ENCODE measurements at places on chromosomes 2 and 18. TPM values are rescaled to one million over a fixed set of nuclear protein-coding genes. Genes with fewer than 3 reads are reported as not detected.

- no peak overlapping the region for H3K27ac ChIP-seq
- H3K36me3 ChIP-seq = no peaks in the 10 kb centered on the region
- H3K4me1 ChIP-seq = no peaks in the 10 kb centered on the region
- no peak overlapping the region for H3K4me3 ChIP-seq
- DNase-seq = no peak
Observed at GRCh38 chr2:162521871-162522650, 178.1 kb downstream of the GCA start.

DNA sequence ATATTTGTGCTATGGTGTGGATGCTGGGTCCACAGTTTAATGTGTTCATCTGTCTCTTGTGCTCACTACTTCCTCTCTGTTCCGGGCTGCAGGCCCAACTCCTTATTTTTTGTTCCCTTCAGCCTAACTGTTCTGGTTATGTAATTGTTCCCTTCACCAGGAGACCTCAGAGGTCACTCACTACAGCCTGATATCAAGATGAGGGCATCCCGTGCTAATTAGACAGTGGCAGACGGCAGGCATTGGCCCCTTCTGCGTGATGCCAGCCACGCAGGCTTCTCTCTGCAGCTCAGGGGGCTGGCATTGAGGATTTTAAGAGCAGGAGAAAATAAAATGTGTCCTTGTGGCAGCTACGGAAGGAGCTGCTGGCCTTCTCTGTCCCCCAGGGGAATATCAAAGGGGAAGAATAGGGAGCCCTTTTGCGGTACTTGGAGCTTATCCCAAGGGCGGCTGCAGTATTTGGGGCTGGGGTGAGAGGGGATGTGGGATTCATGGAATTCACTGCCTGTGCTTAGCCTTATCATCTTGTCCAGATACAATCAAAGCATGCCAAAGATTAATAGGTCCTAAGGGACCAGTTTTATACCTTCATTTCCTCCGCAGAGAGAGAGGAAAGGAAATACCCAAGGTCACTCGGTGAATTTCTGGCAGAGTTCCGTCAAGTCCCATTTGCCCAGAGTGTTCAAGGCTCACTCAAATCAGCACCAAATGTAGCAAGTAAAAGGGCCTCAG lies 53.3 kb upstream of the TRIB2 start:
- no peaks in the 10 kb centered on the region for H3K36me3 ChIP-seq
- H3K4me1 ChIP-seq = peaks cover 12% of the 10 kb centered on the region
- no peak for DNase-seq
- no peaks in the 10 kb centered on the region for H3K27me3 ChIP-seq
- no peak overlapping the region for H3K4me3 ChIP-seq

DNA sequence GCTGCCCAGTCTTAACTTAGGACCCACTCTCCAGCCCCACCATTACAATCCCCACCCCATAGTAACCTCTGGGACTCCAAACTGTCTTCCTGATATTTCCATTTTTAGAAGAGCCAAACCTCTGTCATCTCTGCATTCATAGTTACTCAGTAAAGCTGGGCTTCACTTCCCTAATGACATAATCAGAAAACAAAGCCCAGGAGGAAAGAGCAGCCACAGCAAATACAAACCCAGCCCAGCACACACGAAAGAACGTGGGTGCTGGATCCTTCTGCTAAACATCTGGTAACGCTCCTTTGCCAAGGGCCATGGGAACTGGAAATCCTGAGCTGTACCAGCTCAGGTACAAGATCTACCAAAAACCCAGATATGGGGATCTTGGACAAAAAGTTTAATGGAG lies 36.8 kb upstream of the RIOK3 start:
- no peak for DNase-seq
- H3K36me3 ChIP-seq = peaks cover 2% of the 10 kb centered on the region
- H3K4me3 ChIP-seq = no peak overlapping the region
- H3K27me3 ChIP-seq = no peaks in the 10 kb centered on the region

Gene ST8SIA3
- not detected for polyA plus RNA-seq

Gene KIAA2012
- not detected for polyA plus RNA-seq

DNA sequence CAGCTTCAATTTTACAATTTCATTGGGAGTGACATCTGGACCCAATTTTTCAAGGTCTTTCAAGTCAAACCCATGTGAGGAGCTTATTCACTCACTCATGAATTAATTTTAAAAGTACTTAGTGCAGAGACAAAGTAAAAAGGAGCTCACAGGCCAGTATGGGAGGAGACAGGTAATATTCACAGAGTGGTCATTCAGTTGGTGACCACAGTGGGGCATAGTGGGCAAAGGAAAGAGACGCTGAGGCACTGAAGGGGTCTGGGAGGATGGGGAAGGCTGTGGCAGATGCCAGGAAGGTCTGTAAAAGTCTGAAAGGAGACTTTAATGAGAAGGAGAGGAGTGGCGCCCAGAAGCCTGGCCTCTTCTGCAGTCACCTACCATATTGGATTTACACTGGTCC lies 76.0 kb downstream of the CD8B2 start:
- DNase-seq = no peak
- H3K4me3 ChIP-seq = no peak overlapping the region
- H3K27me3 ChIP-seq = no peaks in the 10 kb centered on the region
- H3K27ac ChIP-seq = no peak overlapping the region
- peaks cover 4% of the 10 kb centered on the region for H3K4me1 ChIP-seq

DNA sequence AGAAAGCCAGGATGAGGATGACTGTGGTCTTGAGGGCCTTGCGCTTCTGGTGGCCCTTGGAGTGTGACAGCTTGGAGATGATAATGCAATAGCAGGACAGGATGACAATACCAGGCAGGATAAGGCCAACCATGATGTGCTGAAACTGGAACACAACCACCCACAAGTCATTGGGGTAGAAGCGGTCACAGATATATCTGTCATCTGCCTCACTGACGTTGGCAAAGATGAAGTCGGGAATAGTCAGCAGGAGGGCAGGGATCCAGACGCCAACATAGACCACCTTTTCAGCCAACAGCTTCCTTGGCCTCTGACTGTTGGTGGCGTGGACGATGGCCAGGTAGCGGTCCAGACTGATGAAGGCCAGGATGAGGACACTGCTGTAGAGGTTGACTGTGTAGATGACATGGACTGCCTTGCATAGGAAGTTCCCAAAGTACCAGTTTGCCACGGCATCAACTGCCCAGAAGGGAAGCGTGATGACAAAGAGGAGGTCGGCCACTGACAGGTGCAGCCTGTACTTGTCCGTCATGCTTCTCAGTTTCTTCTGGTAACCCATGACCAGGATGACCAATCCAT lies 2.7 kb downstream of the CXCR4 start:
- no peak overlapping the region for H3K27ac ChIP-seq
- H3K36me3 ChIP-seq = no peaks in the 10 kb centered on the region
- no peak overlapping the region for H3K4me3 ChIP-seq
- H3K4me1 ChIP-seq = peaks cover 3% of the 10 kb centered on the region
- peaks cover 54% of the 10 kb centered on the region for H3K27me3 ChIP-seq

DNA sequence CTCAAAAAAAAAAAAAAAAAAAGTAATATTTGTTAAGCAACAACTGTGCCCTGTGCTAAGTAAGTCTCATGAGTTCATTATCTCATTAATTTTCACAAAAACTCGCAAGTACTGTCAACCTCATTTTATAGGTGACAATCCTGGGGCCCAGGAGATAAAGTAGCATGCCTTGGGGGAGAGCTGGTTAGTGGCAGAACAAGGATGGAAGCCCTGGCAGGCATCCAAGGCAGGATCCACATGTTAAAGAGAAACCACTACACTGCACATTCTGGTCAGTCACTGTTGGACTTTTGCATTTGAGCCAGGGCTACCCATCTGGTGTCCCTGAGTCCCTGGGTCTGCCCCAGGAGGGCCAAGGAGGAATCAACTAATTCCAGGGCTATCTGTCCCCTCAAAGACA lies 54.6 kb downstream of the ZFP36L2 start:
- H3K4me3 ChIP-seq = no peak overlapping the region
- DNase-seq = no peak
- no peaks in the 10 kb centered on the region for H3K27me3 ChIP-seq
- no peak overlapping the region for H3K27ac ChIP-seq

Gene TRIM43
- not detected for polyA plus RNA-seq

Gene MRO
- polyA plus RNA-seq = not detected

DNA sequence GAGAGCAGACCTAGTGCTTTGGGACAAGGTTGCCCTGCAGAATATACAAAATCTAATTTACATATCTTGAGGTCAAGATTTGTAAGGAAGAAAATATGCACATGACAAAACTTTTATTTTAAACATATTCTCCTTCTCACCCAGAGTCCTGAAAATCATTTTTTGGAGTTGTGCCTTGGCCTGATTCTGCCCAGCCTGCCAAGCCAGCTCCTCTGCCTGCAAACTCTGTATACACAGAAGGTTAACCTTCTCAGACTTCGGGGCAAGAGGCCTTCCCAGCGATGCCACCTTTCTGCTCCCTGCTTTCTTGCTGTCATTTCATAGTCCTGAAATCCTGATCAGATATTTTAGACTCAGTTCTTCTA lies 95.8 kb upstream of the CAVIN2 start:
- H3K4me3 ChIP-seq = peak overlapping the region; percentile 5
- H3K36me3 ChIP-seq = no peaks in the 10 kb centered on the region
- H3K4me1 ChIP-seq = peaks cover 18% of the 10 kb centered on the region
- H3K27ac ChIP-seq = no peak overlapping the region
- H3K27me3 ChIP-seq = no peaks in the 10 kb centered on the region

Gene SNRNP27
- 21.5 TPM for polyA plus RNA-seq

GRCh38 chr2:190119257-190119656 lies 56.7 kb upstream of the MSTN start:
- H3K4me3 ChIP-seq = no peak overlapping the region
- H3K27ac ChIP-seq = no peak overlapping the region
- no peak for DNase-seq
- no peaks in the 10 kb centered on the region for H3K27me3 ChIP-seq

- H3K4me3 ChIP-seq = no peak overlapping the region
- H3K27me3 ChIP-seq = no peaks in the 10 kb centered on the region
- H3K27ac ChIP-seq = no peak overlapping the region
- no peaks in the 10 kb centered on the region for H3K36me3 ChIP-seq
- no peaks in the 10 kb centered on the region for H3K4me1 ChIP-seq
Observed at GRCh38 chr2:191789796-191790195, 57.1 kb downstream of the CAVIN2 start.

DNA sequence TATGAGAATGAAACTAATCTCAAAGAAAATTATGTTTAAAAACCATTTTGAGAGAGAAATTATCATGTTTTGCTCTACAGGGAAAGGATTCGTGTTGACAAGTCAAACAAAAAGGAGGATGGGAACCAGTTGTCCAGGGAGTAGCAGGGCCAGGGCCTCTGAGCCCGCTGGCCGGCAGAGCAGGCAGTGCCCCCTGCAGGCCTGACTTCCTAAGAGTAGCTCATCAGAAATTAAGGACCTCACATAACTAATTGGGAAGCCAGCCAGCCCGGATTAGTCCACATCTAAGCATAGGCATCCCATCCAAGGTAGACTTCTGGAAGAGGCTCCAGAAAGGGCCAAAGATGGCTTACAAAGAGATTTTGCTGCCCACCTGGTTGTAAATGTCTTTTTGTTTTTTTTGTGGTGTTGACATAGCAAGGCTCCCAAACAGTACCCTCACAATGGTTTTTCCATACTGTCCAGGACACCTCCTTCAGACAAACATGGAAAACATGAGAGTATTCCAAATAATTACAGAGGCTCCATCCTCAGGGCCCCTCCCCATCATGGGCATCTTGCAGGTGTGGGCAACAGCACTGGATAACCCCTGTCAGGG lies 241.2 kb upstream of the TANK start:
- no peak overlapping the region for H3K27ac ChIP-seq
- H3K36me3 ChIP-seq = no peaks in the 10 kb centered on the region
- H3K4me1 ChIP-seq = no peaks in the 10 kb centered on the region
- no peak for DNase-seq
- H3K4me3 ChIP-seq = no peak overlapping the region

GRCh38 chr2:180219491-180219890 lies 212.4 kb upstream of the CWC22 start:
- DNase-seq = no peak
- no peaks in the 10 kb centered on the region for H3K36me3 ChIP-seq
- H3K4me1 ChIP-seq = peaks cover 5% of the 10 kb centered on the region
- no peak overlapping the region for H3K4me3 ChIP-seq

Gene TRABD2A
- polyA plus RNA-seq = 0.54 TPM

- H3K4me1 ChIP-seq = no peaks in the 10 kb centered on the region
- DNase-seq = no peak
- no peaks in the 10 kb centered on the region for H3K27me3 ChIP-seq
- no peaks in the 10 kb centered on the region for H3K36me3 ChIP-seq
- no peak overlapping the region for H3K4me3 ChIP-seq
- H3K27ac ChIP-seq = no peak overlapping the region
Observed at GRCh38 chr2:222433332-222434173, 9.2 kb downstream of the SGPP2 start.

Gene ATP6V1B1
- polyA plus RNA-seq = not detected

DNA sequence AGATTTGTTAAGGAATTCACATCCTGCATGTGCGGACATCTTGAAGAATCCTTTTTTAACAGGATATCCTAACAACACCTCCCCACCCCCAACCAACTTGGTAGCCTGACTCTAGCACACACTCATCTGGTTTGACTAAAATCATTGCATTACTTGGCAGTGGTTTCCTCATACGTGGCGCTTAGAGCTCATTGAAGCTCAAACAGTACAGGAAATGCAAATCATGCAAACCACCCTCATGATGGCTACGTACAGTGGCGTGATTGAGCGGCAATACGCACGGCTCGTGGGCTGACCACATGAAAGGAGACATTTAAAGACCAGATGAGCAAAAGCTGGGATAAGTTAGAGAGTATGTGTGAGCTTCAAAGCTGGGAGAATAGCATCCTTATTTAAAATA lies 336.2 kb downstream of the ZEB2 start:
- H3K27me3 ChIP-seq = no peaks in the 10 kb centered on the region
- H3K27ac ChIP-seq = no peak overlapping the region
- no peaks in the 10 kb centered on the region for H3K4me1 ChIP-seq
- no peak overlapping the region for H3K4me3 ChIP-seq

DNA sequence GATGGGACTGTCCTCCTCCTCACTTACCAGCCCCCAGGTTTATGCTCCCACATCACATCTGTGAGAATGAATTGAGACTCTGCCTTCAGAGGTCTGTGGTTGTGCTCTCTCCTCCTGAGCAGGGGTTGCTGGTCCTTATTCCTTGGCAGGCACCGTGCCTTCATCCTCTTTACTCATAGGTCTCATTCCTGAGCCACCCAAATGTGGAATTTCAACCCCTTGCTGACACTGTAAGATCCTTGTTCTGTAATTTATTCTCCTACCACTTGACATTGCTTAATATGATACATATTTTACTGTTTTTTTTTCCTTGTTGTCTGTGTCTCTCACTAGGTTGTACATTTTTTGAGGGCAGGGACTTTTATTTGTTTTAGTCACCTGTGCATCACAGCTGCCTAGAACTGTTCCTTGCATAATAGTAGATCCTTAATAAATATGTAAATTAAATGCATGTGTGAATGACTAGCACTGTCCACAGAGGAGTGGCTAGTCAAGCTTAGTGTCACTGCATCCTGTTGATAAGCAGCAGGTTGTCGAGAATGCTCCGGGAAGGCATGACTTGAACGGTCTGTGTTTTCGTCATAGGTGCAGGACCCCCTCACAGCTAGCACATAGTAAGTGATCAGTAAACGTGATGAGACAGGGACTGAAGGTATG lies 180.6 kb downstream of the ZNF407 start:
- no peak for DNase-seq
- no peaks in the 10 kb centered on the region for H3K36me3 ChIP-seq
- H3K4me1 ChIP-seq = no peaks in the 10 kb centered on the region
- H3K4me3 ChIP-seq = no peak overlapping the region
- no peak overlapping the region for H3K27ac ChIP-seq
